ENCODE measurements at places on chromosomes 3 and 15.

DNA sequence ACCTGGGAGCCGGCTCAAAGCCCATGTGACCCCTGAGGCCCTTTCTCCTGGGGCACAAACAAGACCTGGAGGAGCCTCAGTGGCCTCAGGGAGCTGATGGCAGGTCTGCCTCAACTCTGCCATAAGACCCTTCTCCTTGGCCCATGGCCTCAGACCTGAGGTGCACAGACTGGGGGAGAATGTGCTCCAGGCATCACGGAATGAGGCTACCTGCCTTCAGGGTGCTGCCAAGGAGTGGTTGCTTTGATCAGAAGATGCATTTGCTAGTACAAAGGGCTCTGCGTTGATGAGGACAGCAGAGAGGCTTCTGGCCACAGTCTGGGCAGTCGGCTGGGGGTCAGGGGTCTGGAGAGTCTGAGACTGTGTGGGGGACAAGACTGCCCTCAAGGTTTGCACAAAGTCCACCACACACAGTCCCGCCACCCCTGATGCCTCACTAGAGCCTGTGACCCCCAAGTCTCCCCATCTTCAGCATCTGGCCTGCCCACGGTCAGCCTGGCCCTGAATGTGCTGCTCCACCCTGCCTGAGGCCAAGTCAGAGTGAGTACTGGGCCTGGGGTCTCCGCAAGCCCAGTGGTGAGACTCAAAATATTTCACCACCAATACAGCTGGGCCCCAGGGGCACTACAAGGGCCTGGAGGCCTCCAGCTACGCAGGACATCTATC, 26.6 kb downstream of the ALDH1L1 start:
- peak; percentile 5 for DNase-seq

- peak; percentile 17 for DNase-seq
Measured at GRCh38 chr15:98823012-98823458, 174.7 kb downstream of the IGF1R start.

DNA sequence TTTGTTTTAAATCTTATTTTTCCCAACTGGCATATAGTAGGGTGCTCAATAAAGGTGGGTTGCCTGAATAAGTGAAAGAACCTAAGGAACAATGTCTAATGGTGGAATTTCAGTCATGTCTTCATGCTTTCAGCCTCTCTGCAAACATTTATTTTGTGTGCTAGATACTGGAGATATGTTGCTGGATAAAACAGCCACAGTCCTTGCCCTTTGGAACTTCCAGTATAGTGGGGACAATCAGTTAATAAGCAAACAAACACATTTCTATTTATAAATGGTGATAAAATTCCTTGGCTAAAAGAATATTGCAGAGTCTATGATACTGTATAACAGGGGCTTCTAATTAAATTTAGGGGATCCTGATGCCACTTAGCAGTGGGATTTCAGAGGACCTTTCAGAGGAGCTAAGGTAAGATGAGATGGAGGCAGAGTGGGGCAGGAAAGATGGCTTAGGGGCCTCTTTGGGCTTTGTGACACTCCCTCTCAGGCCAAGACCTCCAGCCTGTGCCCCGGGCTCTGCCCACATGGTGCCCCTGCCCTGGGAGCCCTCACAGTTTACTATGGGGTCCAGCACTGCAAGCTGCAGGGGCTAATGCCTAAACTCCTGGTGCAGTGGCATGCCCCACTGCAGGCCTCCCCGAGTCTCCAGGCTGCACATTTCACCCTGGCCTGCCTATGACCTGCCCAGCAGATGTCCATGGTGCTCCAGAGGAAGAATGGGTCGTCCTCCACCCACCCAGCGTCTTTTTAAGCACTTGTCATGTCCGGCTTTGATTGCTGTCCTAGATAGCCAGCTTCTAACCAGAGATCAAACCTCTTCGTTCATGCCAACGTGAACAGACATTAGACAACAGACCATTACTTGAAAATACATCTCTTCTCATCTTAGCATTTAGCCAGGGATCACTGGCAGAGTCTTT, 61.6 kb upstream of the PRR23C start:
- DNase-seq = no peak

DNA sequence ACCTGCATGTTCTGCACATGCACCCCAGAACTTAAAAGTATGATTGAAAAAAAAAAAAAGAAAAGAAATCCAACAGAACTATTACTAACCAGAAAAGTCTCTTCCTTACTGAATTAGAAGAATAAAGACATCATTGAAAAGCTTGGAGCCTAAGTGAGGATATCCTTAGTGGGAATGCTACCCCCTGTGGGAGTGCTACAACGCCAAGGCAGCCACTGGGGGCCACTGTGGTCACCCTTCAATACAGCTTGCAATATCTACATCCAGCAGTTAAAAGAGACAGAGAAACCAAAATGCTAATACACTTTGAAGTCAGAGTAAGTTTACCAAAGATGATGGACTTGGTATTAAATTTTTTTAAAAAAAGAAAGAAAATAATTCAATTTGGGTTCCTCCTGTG, 292.0 kb downstream of the PLCL2 start:
- DNase-seq = no peak
